NCI-H2081 treated with DMSO at 0.1 percent for 48 hours (cell line): ENCODE measurements at places on chromosomes 6 and 20.

- no peak for DNase-seq
These were observed at the start of gene ADGRF4 for GRCh38 chr6:47698342-47698787. Gene ADGRF4 (plus strand): TSS chr6:47698580. CDS start chr6:47707246, 8,666 bp downstream.

DNA sequence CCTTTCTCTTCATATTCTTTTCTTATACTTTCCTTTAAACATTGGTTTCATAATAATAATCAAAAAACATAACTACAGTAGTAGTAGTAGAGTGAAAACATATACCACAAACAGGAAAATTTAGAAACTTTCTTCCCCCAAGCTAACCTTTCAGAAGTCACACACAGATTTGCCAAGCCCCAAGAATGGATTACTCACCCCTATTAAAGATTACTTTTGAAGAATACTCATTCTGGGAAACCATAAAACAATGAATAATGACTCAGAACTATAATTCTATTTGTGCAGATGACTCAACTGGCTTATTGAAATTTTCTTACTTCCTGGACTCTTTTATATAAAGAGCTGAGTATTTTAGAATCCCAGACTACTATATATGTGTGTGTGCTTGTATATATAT, 119.4 kb upstream of the GJE1 start:
- no peak for DNase-seq

DNA sequence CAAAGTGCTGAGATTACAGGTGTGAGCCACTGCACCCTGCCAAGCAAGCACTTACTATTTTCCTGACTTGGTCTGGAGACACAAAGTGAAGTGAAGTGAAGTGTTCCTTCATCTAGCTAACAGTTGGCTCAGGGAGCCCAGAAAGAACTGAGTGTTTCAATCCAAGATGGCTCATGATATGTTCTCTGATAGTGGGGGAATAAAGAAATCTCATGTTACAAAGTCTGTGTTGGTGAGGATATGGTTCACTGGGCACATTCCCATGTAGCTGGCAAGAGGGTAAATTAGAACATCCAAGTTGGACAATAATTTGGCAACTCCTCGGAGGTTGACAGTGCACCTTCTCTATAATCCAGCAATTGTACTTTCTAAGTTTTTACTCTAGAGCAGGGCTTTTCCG, 5.0 kb upstream of the ITPR3 start:
- DNase-seq, result no peak

GRCh38 chr6:135114355-135115145, 59.9 kb upstream of the HBS1L start:
- DNase-seq, result no peak

DNA sequence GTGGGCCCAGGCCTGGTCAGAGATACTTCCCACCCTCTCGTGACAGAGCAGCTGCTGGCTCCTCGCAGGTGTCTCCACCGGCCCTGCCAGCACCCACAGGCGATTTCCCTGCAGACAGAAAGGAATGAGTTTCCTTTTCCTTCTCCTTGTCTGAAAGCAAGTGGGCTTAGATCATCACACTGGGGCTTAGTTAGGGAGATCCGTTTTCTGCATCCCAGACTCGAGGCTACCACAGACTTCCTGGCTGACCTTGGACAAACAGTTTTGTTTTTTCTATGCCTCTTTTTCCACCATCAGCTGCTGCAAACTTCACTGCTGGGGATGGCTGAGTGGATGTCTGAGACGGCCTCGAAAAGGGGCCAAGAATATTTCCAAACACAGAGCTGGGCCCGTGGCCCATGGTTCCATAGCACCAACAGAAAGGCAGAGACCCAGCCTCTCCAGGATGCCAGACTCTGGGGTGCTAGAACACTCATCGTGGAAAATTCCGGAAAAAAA, 86.5 kb downstream of the BANF2 start:
- no peak for DNase-seq

- no peak for DNase-seq
These were observed 145.4 kb upstream of the CNR1 start for GRCh38 chr6:88311561-88311960.

- no peak for DNase-seq
These were observed 110.5 kb downstream of the ARHGAP18 start for GRCh38 chr6:129599467-129599866.

- DNase-seq, result no peak
These were observed 23.1 kb downstream of the TRIM27 start for GRCh38 chr6:28900577-28901256.

- DNase-seq, result no peak
These were observed 27.8 kb downstream of the FOXA2 start for GRCh38 chr20:22556565-22557056.
